Coronary artery (tissue), 2 donors: ENCODE measurements at places on chromosomes 5 and 9.

- DNase-seq: no peak
Measured at GRCh38 chr5:160697281-160697680, 154.7 kb downstream of the ATP10B start.

DNA sequence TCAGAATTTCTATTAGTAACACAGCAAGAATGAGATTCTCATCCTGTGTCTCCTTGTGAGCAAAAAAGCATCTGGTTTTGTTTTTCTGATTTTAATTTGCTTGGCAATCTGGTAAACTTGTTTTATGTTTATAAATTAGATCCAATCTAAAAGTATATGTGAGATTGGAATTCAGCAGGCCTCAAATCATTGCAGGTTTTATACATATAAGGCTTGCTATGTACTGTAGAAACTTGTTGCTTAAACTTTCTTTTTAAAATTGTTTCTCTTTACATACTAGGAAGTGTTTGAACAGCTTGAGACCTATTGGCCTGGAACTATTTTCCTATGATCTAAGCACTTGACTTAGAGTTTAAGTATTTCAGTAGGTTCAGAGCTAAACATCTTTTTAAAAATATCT lies 1037.8 kb downstream of the NR2F1-AS1 start:
- DNase-seq: no peak

- DNase-seq: no peak
Measured at GRCh38 chr5:1474183-1474839, 29.1 kb upstream of the SLC6A3 start.

DNA sequence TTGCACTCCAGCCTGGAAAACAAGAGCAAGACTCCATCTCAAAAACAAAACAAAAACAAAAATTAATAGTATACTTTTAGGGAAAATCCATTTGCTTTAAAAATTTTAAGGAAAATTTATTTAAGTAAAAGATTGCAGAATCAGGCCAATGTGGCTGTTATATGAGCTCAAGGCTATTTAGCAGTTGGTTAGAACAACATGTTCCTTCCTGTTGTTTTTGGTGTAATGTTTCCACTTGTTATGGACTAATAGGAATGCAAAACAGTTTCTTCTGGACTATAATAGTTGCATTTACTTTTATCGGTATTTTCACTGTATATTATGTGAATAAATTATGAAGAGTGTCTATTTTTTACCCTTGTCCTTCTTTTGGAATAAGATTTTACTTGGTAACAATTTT lies 3.0 kb upstream of the CDC42SE2 start:
- no peak for DNase-seq

DNA sequence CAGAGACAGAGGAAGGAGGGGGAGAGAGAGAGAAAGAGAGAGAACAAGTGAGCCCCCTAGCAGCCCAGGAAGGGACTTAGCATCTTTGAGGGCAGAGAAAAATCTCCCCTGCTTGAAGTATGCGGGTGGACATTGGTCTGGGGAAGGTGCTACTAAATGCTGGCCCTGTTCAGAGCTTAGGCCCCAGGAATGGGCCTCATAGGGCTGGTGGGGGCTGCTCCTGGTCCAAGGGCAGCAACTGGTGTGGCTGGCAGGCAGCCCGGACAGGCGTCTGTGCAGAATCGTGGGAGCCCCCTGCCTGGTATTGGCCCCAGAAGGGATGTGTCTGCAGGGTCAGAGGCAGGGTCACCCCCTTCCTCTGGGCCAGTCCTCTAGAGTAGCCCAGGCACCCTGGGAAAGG lies 47.8 kb upstream of the SUSD3 start:
- no peak for DNase-seq

DNA sequence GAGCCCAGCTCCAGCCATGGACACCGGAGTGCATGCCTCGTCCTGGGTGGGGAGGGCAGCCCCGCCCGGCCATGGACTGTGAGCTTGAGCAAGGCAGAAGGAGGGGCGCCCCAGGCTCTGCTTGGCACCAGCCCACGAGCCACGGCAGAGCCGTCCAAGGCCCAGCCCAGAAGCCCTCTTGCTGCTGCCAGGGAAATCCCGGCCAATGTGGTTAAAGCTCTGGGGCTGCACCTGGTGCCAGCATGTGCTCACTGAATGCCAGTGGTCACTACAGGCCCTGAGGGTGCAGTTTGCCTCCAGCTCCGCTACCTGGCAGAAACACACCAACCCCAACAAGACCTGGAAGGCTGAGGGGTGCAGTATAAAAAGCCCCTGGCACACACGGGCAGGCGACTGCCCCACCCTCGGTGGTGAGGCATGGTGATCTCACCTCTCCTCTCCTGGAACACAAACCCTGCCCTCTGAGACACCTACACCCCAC lies 11.8 kb downstream of the BRD3 start:
- peak; percentile 84 for DNase-seq

DNA sequence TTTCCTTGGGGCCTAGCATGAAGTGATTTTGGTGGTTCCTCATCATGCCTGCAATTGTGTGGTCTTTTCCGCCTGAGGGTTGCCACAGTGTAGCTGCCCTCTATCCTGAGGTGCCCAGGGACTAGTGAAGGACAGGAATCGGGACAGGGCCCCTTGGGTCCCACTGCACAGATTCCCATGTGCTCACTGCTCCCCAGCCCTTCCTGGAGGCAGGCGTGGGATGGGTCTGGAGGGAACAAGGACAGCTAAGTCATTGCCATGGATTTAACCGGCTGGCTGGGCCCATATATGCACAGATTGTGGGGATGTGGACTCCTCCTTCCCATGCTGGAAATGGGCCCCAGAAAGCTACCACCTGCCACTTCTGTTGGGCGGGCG lies 122.3 kb upstream of the PITX1 start:
- DNase-seq: no peak

GRCh38 chr9:79615038-79615437 lies 43.3 kb downstream of the TLE4 start:
- DNase-seq: no peak

- DNase-seq: no peak
Measured at GRCh38 chr5:158471535-158471924, 612.6 kb upstream of the CLINT1 start.

- no peak for DNase-seq
Measured at GRCh38 chr5:54887663-54888062, 97.7 kb downstream of the ESM1 start.

GRCh38 chr9:23288545-23288944 lies 537.5 kb downstream of the ELAVL2 start:
- DNase-seq: no peak
